Panc1 (cell line): ENCODE measurements at places on chromosomes 11 and 22. TPM values are rescaled to one million over a fixed set of nuclear protein-coding genes. Genes with fewer than 3 reads are reported as not detected.

- H3K27me3 ChIP-seq = no peaks in the 10 kb centered on the region
- H3K4me1 ChIP-seq = peaks cover 30% of the 10 kb centered on the region
- DNase-seq = no peak
- H3K4me3 ChIP-seq = no peak overlapping the region
These were observed 5.1 kb downstream of the MRGPRF start for GRCh38 chr11:69007975-69008381.

GRCh38 chr11:96052921-96053651 is 129.2 kb upstream of the MTMR2 start:
- H3K4me1 ChIP-seq = no peaks in the 10 kb centered on the region
- H3K4me3 ChIP-seq = no peak overlapping the region
- H3K36me3 ChIP-seq = no peaks in the 10 kb centered on the region
- H3K27me3 ChIP-seq = no peaks in the 10 kb centered on the region
- H3K27ac ChIP-seq = no peak overlapping the region

GRCh38 chr11:46947399-46948077 is 11.0 kb downstream of the CSTPP1 start:
- H3K27me3 ChIP-seq = no peaks in the 10 kb centered on the region
- no peaks in the 10 kb centered on the region for H3K4me1 ChIP-seq
- no peak overlapping the region for H3K27ac ChIP-seq
- H3K4me3 ChIP-seq = no peak overlapping the region

GRCh38 chr22:42780070-42780540 is 59.4 kb upstream of the A4GALT start:
- no peak overlapping the region for H3K27ac ChIP-seq
- no peak overlapping the region for H3K4me3 ChIP-seq
- no peaks in the 10 kb centered on the region for H3K27me3 ChIP-seq
- DNase-seq = peak; percentile 80
- H3K4me1 ChIP-seq = no peaks in the 10 kb centered on the region

The OR51E2 gene
- not detected for total RNA-seq

GRCh38 chr11:71381781-71382505 is 66.2 kb downstream of the DHCR7 start:
- no peaks in the 10 kb centered on the region for H3K4me1 ChIP-seq
- H3K27ac ChIP-seq = no peak overlapping the region
- no peak for DNase-seq
- no peaks in the 10 kb centered on the region for H3K36me3 ChIP-seq
- peaks cover 12% of the 10 kb centered on the region for H3K27me3 ChIP-seq
- no peak overlapping the region for H3K4me3 ChIP-seq

DNA sequence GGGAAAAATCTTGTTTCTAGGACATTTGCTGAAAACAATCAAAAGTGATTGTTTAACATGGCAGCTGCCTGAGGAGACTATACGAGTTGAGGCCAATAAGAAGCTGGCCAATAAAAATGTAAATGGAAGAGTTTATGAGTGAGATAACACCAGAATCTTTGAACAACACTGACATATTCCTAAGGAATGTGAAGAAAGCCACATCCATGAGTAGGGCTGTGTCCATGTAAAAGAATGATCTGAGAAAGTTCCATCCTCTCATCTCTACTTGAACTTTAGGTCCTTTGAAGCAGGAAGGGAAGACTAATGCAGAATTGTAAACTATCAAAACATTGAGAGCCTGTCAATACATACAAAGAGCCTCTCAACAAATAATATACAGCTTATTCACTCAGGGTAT is 6.9 kb upstream of the CHORDC1 start:
- H3K4me3 ChIP-seq = no peak overlapping the region
- H3K27me3 ChIP-seq = peaks cover 7% of the 10 kb centered on the region
- no peak for DNase-seq
- H3K27ac ChIP-seq = no peak overlapping the region

DNA sequence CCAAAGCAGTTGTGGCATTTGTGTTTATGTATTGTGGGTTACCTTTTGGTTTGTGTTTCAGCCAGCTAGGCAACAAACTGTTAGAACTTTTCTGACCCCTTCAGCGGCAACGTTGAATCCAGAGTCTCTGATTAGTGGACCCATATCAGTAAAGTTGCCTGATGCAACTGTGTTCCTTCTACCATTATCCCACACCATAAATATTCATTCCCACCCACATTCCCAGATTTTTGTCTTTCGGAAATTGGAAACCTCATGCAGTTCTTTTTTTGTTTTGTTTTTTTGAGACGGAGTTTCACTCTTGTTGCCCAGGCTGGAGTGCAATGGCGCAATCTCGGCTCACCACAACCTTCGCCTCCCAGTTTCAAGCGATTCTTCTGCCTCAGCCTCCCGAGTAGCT is 30.7 kb upstream of the RBX1 start:
- H3K4me1 ChIP-seq = no peaks in the 10 kb centered on the region
- DNase-seq = no peak
- H3K27ac ChIP-seq = no peak overlapping the region
- no peaks in the 10 kb centered on the region; the same call in 1 of the 2 replicates for H3K36me3 ChIP-seq

The LGR4 gene
- 61.8 TPM for total RNA-seq
